ENCODE measurements at places on chromosomes 5 and 9.

GRCh38 chr5:171598641-171599152, 179.2 kb downstream of the FGF18 start:
- no peak for DNase-seq

- DNase-seq, result no peak
Measured at GRCh38 chr9:114900942-114901802, 29.2 kb downstream of the TNFSF8 start.

GRCh38 chr9:131575946-131576853, 30.9 kb downstream of the PRRT1B start:
- DNase-seq, result no peak

- no peak for DNase-seq
Measured at GRCh38 chr9:133989625-133990365, 2.3 kb downstream of the VAV2 start.

DNA sequence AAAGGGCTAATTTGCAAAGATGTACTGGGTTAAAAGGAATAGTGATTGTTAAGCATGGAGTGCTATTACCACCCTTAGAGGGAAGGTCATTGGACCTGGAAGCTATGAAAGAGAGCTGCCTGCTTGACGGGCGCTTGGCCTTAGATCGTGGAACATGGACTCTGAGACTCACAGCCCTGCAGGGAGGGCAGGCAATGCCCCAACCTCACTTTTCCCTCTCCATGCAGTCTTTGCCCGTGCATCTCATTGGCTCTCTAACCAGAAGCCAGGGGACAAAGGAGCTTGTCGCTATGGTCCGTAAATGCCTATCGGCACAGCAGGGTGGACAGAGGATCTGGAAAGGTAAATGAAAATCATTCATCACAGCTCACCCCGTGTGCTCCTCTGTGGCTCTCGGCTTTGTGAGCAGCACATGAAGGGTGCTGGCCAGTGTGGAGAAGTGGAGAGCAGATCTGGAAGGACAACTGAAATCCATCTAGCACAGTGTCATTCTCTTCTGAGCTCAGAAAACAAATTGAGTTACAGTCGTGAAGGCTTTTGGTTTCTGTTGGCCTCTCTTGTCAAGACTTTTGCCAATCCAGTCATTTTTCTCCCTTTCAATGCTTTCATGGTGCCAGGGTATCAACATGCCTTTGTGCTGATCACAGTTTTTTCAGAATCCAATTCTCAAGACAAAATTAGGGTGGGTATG, 186.2 kb downstream of the SNX18 start:
- no peak for DNase-seq
